ENCODE measurements at places on chromosomes 7 and 10.

- no peak for DNase-seq
Observed at GRCh38 chr7:31476941-31477677, 36.8 kb upstream of the ITPRID1 start.

GRCh38 chr7:27697861-27698430, 35.3 kb upstream of the HIBADH start:
- DNase-seq = peak; percentile 55

GRCh38 chr10:60343254-60343653, 46.4 kb downstream of the ANK3 start:
- no peak for DNase-seq

DNA sequence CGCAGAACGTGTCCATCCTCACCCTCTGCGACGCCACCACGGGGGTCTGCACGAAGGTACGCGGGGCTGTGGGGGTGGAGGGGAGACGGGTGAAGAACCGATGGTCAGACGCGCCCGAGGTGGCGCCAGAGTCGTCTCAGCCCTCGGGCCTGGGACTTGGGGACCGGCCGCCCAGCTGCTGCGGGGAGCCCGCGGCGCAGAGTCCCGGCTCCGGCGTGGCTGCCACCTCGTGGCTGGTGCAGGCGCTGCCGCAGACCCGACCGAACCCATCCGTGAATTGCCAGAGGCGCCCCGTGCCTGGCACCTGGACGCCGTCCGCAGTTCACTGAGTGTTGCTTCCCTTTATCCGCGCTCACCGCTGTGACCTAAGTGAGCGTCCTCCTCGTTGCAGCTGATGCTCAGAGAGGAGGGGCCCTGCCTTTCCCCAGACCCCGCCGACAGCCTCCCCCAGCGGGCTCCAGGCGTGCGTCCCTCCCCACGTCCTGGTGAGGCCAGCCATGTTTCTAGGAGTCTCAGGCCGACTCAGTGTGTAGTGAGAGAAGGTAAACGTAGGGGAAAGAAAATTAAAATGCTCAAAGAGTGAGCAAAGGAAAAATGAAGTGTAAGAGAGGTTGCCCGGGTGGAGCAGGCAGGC, 208.7 kb downstream of the PAXIP1 start:
- DNase-seq = peak; percentile 24

GRCh38 chr7:99272476-99273045, at the start of gene MYH16:
TSS of gene MYH16 (plus strand) at chr7:99272839.
- DNase-seq = no peak

DNA sequence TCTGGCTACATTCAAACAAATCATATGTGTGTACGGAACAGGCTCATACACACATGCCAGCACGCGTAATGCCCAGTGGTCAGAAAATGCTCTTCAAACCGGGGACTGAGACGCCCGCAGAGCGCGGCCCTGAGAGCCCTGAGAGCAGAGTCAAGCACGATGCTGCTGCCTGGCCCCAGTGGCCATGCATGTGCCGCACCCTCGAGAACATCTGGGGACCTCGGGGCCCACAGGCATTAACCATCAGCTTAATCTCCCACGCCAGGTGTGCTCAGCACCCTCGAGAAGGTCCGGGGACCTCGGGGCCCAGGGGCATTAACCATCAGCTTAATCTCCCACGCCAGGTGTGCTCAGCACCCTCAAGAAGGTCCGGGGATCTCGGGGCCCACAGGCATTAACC, 163.1 kb downstream of the PTPRN2 start:
- no peak for DNase-seq

- DNase-seq = peak; percentile 78
Observed at GRCh38 chr7:30276203-30276900, 8.0 kb upstream of the ZNRF2 start.

- peak; percentile 71 for DNase-seq
Observed at GRCh38 chr7:29620556-29620930, 56.9 kb downstream of the PRR15 start.

DNA sequence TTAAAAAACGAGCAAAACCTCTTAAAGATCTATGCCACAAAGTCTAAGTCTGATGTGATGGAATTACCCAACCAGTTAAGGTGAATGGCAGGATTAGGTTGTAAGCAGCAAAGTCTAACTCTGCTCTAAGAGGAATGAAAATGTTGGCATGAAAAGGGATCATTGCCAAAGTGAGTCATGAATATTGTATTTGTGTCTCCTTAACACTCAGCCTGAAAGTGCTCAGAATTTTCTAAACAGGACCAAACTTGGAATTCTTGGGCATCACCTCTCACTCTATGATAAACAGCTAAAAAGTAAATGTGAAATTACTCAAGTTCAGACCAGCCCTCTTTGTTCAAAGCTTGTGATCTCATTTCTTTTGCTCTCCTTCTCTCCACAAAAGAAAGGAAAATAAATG, 27.0 kb downstream of the PPP1R3A start:
- no peak for DNase-seq

DNA sequence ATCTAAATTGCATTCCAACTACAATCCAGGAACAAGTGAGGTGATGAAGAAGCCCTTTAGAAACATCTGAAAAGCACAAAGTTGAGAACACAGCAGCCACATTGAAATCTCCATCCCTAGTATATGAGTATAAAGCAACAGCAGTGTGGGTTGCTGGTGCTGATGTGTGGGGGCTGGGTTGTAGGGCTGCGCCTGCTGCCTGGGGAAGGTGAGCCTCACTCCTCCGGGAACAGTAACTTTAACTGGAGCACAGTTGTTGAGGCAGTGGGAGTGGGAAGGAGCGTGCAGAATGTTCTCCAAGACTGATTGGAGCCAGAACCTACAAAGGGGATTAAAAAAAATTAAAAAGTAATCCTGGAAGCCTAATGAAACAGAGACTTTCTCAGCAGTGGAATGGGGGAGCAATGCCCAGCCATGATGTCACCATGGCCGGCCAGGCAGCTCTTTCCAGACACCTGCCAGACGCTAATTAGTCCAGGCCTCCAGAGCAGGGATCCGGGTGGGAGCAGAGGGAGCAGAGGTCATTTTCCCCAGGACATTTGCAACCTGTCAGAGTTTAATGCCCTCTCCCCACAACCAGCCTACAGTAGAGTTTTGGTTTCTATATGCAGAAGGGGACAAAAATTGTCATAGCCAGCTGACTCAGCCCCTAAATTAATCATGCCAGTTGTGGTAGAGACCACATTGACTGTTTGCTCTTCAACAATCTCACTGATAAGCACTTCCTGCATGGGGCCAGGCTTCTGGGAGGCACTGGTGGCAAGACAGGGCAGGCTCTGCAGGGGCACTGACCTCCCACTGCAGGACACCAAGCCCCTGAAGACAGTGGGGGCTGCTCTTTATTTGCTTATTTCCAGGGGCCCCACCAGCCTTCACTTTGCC, 133.0 kb upstream of the ZNF32 start:
- DNase-seq = no peak

GRCh38 chr10:93379731-93380575, 102.2 kb downstream of the MYOF start:
- no peak for DNase-seq

DNA sequence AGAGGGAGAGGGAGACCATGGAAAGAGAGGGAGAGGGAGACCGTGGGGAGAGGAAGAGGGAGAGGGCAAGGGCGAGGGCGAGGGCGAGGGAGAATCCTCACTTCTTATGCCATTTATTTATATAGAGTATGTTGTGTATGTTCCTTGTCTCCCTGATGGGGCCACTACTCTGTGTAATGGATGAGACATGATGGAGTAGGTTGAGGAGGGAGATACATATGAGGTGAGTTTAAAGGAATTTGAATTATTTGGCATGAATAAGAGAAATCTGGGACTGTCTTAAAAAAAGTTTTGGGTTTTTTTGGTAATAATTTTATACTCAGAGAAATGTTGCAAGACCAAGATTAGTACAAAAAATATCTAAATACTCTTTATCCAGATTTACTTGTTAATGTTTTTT, 20.1 kb downstream of the CCSER2 start:
- DNase-seq = no peak

DNA sequence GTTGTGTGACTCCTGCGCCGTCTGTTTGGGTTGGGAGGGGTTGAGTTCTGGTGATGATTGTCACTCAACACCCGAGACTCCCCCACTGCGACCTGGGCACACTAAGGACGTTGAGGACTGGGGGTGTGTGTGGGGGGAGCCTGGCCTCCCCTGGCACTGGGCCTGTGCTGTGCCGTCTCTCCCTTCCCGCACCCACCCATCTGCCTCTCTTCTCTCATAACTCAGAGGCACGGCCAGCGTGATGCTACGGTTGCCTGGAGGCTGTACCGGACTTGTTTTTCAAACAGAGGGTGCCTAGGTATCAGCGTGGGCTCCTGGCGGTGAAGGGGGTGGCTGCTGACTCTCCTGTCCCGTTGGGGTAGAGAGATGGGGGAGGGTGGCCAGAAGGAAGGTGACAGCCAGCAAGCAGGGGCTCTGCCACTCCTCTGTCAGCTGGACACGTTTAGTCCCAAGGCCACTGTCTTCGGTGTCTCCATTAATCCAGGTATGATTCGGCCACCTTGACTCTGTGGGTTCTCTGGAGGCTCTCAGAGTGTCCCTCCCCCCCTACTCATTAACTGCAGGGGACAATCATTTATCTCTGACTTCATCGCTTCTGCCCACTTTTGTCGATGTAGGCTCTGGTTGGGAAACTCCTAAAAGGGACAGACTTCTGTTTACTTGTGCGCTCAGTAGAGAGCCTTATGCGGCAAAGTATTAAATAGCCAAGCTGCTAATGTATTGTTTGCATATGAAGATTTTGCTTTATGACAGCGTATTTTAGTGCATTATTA, 56.5 kb upstream of the PFKFB3 start:
- no peak for DNase-seq

DNA sequence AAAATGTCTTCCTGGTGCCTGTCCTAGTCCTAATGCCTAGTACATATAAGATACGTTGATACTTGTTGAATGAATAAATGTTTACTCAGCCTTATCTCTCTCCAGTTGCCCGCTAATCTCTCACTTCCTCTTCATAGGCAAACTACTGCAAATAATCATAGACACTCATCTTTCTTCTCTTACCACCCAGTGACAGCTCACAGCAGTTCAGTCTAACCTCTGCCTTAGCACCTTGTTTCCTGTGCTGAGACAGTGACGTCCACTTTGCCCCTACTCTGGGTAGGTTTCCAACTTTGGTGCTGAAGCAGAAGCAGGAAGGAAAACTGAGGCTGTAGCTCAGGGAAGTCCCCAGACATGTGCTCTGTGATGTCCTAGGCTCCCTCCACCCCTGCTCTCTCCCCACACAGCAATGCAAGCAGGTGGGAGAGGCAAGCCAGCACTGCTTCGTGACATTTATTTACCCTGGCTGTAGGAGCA, 45.5 kb upstream of the RHOBTB1 start:
- DNase-seq = peak; percentile 86

- DNase-seq = no peak
Observed at GRCh38 chr7:422191-422885, 97.3 kb downstream of the PDGFA start.

DNA sequence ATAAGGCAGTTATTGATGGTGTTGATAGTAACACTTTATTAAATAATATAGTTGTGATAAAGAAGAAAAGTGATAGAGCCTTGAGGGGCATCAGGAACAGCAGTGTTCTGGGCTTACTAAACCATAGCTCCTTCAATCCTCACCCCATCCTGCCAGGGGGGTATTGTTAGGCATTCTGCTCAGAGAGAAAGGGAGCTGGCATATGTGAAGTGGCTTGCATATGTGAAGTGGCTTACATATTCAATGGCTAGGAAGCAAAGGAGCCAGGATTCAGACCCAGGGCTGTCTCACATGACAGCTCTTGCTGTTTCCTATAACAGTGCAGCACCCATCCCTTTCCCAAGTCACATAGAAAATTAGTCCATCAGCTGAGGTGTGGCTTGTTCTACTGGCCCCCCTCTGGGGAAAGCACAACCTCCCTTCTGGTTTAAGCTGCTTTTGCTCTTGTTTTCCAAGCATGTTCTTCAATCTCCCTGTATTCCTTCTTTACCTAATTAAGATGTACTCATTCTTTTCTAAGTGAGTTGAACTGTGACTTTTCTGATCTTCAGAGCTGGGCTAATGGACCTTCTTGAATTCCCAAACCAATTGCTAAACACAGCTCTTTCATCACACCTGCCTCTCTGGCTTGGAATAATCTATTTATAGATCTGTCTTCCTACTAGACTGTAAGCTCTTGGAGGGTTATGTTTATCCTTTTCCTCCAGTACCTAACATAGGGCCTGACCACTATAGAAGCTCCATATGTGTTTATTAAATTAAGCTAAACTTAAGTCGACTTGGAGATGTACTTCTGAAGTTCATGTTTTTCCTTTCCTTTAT, 108.7 kb upstream of the GLI3 start:
- DNase-seq = peak; percentile 6

- no peak for DNase-seq
Observed at GRCh38 chr10:120666308-120666707, 184.9 kb upstream of the WDR11 start.
